ENCODE measurements at places on chromosomes 3 and 15. TPM values are rescaled to one million over a fixed set of nuclear protein-coding genes. Genes with fewer than 3 reads are reported as not detected.

The GRK7 gene
- total RNA-seq = not detected

The PCYT1A gene
- total RNA-seq = 93.6 TPM

The TMEM212 gene
- total RNA-seq = not detected

The EXD1 gene
- not detected for total RNA-seq

The TERC gene
- total RNA-seq = 3.8 TPM

The ERICH6 gene
- total RNA-seq = 0.55 TPM

The CNTN3 gene
- 1.2 TPM for total RNA-seq

The LRRC31 gene
- total RNA-seq = not detected

The CALML4 gene
- 0.91 TPM for total RNA-seq

The DNAH1 gene
- 2.2 TPM for total RNA-seq

The SLC22A14 gene
- not detected for total RNA-seq

The ZCWPW2 gene
- 2.2 TPM for total RNA-seq

The NRROS gene
- total RNA-seq = 2.4 TPM

The CYP11A1 gene
- 0.27 TPM for total RNA-seq

The FANCD2OS gene
- not detected for total RNA-seq

The THRB gene
- 32.8 TPM for total RNA-seq

Measured in left ventricle myocardium inferior (tissue), 1 donor.